ENCODE measurements at places on chromosomes 2 and 18.

- DNase-seq: peak; percentile 28
Observed at GRCh38 chr2:36355151-36355889, at the start of gene CRIM1. Gene CRIM1, plus strand, starts transcription at chr2:36355778. Its CDS starts 515 bp downstream, at chr2:36356293.

DNA sequence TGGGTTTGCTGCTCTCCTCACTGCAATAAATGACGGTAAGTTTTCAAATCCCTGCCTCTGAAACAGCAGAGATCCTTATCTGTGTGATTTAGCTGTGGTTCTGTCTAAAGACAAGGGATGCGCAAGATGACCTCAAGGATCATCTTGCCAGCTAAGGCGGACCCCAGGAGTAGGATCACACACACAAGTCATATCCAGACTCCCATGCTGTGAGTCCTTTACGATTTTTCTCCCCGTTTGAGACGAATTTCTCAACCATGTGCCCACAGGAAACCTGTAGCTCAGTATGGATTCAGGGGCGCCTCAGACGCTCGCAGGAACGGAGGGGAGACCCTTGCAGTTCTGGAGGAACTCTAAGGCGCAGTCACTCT, 11.1 kb upstream of the DCTN1 start:
- DNase-seq: no peak

- DNase-seq: no peak
Observed at GRCh38 chr2:222240676-222241049, 58.1 kb downstream of the PAX3 start.

- no peak for DNase-seq
Observed at GRCh38 chr18:53253789-53254188, 913.8 kb downstream of the DCC start.

DNA sequence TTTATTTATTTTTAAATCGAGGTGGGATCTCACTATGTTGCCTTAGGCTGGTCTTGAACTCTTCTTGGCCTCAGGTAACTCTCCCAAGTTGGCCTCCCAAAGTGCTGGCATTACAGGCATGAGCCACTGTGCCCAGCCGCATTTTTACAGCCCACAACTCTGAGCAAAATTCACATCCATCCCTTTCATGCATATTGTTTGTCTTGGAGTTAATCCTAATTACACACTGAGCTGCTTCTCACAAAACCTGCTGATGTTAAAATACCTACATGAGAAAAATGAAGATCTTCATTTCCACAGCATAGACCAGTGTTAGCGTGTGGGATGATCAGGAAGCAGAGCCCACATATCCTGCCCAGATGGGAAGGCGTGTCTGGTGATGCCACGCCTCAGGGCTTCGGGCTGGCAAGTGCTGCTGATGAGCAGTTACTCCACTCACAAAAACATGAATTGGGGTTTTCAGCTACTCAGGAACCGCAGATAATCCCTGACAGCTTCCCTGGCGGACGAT, 14.6 kb downstream of the ITGB1BP1 start:
- DNase-seq: no peak

GRCh38 chr2:71503837-71504236, 50.5 kb downstream of the DYSF start:
- no peak for DNase-seq

GRCh38 chr2:224976629-224977525, 65.4 kb downstream of the DOCK10 start:
- DNase-seq: no peak

GRCh38 chr2:23993736-23994269, 16.1 kb upstream of the MFSD2B start:
- no peak for DNase-seq

- no peak for DNase-seq
Observed at GRCh38 chr2:152386266-152386665, 51.3 kb downstream of the FMNL2 start.

DNA sequence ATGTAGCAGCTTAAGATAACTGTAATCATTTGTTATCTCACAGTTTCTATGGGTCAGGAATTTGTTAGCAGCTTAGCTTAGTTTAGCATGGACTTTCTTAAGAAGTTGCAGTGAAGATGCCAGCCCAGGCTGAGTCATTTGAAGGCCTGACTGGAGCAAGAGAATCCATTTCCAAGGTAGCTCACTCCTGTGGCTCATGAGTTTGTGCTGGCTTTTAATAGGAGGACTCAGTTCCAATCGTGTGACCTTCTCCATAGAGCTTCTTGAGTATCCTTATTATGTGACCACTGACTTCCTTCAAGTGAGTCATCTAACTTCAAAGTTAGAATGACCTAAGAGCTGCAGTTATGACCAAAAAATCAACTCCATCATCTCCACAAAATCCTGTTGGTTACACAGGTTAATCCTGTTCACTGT, 1.4 kb downstream of the GPATCH11 start:
- no peak for DNase-seq

DNA sequence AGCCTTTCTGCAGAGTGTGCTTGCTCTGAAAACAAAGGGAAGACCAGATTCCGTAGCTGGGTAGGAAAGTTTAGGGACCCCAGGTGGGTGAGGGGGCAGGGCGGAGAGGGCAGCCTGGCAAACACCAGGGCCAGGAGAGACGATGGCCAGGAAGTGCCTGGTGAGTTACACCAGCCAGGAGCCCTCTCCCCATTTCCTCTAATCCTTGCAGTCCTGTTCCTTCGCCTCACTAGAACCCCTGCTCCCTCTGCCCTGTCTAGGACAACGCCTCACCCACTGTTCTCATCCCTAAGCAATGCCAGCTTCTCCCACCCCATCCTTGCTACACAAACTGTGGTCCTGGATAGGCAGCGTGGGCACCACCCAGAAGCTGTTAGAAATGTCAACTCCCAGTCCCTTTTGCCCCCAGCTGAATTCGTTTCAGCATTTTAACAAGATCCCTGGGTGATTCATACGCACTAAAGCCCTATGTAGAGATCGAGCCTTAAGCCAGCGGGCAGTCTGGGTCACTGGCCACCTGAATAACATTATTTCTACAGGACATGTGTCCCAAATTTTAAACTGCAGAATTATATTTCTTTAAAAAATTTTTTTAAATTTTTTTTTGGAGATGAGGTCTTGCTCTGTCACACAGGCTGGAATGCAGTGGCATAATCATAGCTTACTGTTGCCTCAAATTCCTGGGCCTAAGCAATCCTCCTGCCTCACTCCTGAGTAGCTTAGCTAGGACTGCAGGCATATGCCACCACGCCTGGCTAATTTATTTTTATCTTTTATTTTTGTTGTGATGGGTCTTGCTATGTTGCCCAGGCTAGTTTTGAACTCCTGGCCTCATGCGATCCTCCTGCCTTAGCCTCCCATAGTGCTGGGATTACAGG, 10.9 kb downstream of the WIPF1 start:
- no peak for DNase-seq

DNA sequence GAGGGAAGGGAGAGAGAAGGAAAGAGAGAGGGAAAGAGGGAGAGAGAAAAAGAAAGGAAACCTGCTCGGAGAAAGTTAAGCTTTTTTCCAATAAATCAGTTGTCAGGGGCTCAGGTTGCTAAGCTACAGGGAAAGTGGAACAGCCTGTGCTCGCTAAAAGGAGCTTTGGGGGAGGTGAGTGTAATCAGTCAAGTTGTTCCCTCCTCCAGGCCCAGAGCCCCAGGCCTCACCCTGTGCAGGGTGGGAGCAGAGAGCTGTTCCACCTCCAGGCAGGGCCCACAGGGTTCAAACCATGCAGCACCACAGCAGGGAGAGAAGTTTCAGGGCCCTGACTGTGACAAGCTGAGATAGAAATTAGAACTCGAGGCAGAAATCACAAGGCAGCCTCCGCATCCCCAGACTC, 56.4 kb upstream of the PPP1CB start:
- DNase-seq: no peak

DNA sequence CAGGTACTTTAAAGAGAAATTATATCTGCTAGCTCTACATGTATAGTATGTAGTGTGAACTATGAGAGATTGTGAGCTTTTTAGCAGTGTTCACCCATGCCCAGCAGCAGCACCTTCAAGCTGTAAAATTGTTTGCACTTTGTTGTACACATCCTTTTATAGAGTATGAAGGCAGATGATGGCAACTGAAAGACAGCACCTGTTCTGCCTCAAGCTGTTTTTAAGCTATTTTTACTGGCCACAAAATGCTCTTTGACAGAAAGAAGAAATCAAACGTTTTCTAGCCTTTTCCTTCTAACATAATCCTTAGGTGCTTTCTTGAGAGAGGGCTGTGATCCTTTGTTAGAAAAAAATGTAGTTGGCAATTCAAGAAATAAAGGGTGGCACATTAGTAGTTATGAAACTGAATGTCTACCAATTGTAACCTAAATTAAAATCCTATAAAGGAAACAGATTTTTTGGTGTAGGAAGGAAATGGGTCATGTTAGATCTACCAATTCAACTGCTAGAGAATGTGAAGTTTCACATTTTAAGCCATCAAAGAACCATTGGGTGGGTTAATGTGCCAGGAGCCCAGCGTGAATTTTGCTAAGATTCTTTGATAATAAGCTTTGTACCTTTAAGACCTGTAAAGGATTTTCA, 59.5 kb downstream of the R3HDM1 start:
- no peak for DNase-seq

GRCh38 chr18:36250827-36251226, 46.7 kb upstream of the FHOD3 start:
- DNase-seq: no peak

- DNase-seq: no peak
Observed at GRCh38 chr2:165594935-165595255, 125.4 kb downstream of the CSRNP3 start.

DNA sequence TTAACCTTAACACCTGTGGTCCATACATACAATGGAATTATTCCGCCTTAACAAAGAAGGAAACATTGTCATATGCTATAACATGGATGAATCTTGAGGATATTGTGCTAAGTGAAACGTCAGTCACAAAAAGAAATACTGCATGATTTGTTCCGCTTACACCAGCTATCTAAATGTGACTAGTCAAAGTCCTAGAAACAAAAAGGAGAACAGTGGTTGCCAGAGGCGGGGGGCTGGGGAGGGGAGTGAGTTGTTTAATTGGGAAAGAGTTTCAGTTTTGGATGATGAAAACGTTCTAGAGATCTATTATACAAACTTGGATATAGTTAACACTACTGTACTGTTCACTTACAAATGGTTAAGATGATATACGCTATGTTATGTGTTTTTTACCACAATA, 72.0 kb downstream of the SPRED2 start:
- DNase-seq: no peak

- DNase-seq: peak; percentile 20
Observed at GRCh38 chr2:207394812-207395534, 134.8 kb upstream of the CREB1 start.

GRCh38 chr2:20629581-20630171, 21.2 kb downstream of the HS1BP3 start:
- no peak for DNase-seq

DNA sequence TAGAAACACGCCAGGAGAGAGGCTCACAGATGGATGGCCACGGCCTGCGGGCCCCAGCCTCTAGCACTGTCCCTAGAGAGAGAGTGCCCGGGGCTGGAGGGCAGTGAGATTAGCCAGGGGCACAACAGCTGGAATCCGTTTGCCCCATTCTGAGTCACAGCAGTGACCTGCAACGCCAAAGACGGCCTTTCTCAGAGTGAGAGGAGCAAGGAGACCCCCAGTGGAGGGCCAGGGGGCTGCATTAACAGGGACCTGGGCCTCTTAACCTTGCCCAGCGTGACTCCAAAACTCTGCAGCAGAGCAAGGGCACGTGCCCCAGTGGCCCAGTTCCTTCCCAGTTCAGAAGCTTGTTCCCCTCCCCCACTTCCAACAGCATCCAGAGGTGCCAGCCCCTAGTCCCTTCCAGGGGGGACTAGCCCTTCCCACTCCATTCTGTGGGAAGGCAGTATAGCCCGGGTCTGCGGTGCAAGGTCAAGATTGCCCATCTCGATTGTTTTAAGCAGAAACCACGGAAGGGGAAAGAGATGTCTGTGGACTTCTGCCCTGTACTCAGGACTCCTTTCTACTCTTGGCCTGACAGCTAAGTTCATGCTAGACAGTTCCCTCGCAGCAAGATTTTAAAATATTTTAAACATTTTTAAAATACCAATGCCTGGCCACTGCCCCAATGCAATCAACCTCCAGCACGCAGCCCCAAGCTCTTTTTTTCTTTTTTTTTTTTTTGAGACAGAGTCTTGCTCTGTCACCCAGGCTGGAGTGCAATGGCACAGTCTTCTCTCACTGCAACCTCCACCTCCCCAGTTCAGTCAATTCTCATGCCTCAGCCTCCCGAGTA, 50.9 kb upstream of the BIN1 start:
- no peak for DNase-seq

DNA sequence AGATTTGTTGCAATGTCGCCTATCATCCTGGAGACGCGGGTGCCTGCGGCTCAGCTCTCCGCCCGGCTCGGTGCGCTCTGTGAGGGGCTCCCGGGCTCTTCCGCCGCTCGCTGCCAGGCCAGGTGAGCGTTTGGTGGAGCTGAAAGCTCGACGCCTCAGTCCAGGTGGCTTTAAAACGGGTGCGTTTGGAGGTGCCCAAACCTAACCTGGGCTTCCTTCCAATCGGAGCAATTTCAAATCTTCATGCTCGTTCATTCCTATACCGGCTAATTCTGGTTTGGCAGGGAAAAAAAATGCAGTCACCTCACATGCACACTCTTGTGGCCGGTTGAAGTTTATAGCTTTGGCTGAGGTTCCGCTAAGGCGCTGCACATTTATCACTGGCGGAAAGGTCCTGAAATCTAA, at the start of gene SLC16A14:
Gene SLC16A14 (minus strand): TSS at position 274 of the 405 bp plus-strand sequence. CDS start 9,572 bp downstream, outside the sequence.
- no peak for DNase-seq

DNA sequence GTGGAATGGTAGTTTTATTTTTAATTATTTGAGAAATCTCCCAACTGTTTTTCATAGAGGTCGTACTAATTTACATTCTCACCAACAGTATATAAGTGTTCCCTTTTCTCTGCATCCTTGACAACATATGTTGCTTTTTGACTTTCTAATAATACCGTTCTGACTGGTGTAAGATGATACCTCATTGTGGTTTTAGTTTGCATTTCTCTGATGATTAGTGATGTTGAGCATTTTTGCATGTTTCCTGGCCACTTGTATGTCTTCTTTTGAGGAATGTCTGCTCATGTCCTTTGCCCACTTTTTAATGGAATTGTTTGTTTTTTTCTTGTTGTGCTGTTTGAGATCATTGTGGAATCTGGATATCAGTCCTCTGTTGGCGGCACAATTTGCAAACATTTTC, 242.5 kb downstream of the ZNF521 start:
- no peak for DNase-seq

DNA sequence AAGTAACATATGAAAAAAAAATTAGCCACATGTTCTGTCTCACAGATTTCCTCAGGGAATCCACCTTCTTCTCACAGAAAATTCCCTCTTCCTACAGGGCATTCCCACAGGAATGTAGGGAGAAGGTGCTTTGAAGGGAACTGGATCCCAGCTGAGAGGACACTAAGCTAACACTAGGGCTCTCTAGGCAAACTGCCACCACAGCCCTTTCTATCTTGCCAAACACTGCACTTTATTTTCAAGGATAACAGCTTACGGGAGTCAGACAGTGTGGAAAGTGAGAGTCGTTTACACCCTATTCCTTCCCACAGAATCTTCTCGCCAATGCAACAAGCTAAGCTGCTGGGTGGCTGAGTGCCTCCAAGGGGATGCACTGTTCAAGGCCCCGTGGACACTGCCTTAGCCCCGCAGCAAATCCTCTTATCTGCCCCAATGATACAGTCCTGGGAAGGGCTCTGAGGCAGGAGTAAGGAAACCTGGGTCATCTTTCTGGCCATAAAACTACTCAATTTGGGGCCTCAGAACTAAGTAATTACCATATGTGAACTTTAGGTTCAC, 76.9 kb downstream of the CCDC93 start:
- no peak for DNase-seq
